CD8-positive, alpha-beta T cell (primary cell): ENCODE measurements at places on chromosomes 2 and 18.

GRCh38 chr2:18749912-18750526, 160.7 kb upstream of the NT5C1B start:
- DNase-seq, result peak; percentile 4

- DNase-seq, result no peak
These were observed 9.0 kb downstream of the CKAP2L start for GRCh38 chr2:112755444-112755843.

GRCh38 chr18:9419956-9420631, 55.2 kb upstream of the RALBP1 start:
- DNase-seq, result no peak

DNA sequence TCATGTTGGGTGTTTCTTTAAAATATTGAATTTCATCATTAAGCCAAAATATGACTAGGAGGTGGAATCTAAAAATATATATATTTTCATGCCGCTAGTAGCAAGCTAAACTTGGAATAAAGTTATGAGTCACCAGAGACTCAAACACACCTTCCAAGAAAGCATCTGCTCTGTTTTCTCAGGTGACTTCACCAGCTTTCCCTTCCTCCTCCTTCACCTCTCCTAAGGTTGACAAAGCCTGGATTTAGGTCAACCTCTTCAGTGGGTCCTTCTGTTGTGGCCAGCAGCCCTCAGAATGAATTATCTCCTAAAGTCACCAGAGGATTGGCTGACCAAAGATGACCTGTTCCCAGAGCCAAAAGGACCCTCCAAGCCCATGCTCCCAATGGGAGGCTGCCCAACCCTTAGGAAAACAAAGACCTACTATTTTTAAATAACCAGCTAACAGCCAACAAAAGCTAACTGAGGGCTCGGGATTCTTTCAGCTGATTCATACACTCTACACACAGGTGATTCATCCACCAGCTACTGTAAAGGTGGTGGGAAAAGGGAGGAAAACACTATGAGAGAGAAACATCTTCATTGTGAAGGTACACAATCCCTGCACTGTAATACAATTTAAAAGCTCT, 113.9 kb downstream of the MYO5B start:
- DNase-seq, result no peak
